Stimulated activated CD4-positive, alpha-beta T cell treated with anti-CD3 and anti-CD28 coated beads, TNF-alpha, amount 100 ng/mL, for 1 hour (primary cell): ENCODE measurements at places on chromosomes 4 and X.

- DNase-seq = no peak
These were observed 115.9 kb downstream of the GPAT3 start for GRCh38 chr4:83651846-83652245.

GRCh38 chr4:73615613-73616012, 4.6 kb downstream of the RASSF6 start:
- no peak for DNase-seq

GRCh38 chrX:71095033-71095432, 618 bp upstream of the FOXO4 start:
- no peak for DNase-seq

- DNase-seq = no peak
These were observed 333.6 kb upstream of the IGFBP7 start for GRCh38 chr4:57443787-57444186.

- DNase-seq = no peak
These were observed 34.5 kb downstream of the ABCE1 start for GRCh38 chr4:145132511-145133098.

DNA sequence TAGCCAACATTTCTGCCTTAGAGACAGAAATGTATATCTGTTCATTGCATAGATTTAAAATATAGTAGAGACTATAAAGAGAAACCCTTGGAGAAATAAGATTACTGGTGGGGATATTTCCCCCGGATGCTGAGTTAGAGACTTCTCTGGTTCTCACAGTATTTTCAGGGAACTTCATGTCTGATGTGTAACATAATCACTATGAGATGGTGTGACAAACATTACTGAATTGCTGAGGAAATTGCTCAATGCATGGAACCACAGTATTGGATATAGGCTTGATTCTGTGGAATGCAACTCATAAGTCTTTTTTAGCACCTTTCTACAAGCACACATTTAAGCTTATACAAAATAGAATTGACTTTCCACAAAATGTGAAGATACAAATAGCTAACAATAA, 152.7 kb downstream of the SOWAHB start:
- no peak for DNase-seq

DNA sequence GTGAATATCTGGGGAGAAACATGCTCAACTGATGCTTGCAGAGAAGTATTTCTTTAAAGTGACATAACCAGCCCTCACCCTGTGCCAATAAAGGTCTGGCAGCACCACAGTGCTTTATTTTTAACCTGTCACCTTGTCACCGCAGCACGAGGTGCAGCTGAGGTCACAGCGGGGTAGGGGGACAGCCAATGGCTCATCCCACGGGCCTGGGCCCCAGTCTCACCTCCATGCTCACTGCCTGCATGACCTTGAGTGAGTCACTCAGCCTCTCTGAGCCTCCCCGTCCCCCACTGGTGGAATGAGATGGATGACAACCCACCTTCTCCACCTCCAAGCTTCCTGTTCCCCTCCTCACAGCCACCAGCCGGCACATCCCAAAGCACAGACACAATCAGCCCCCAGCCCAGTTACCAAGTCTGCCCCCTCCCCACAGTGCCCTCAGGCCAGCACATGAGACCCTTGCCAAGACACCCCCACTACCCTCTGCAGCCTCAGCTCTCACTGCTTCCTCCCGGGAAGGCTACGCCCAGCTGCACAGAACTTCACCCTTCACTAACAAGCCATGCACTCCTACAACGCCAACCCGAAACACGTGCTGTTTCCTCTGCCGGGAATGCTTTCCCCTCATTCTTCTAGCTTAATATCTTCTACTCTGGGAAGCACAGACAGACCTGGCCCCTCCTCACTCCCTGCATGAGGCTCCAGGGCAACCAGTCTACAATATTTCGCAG, 24.9 kb upstream of the MAN2B2 start:
- DNase-seq = no peak

DNA sequence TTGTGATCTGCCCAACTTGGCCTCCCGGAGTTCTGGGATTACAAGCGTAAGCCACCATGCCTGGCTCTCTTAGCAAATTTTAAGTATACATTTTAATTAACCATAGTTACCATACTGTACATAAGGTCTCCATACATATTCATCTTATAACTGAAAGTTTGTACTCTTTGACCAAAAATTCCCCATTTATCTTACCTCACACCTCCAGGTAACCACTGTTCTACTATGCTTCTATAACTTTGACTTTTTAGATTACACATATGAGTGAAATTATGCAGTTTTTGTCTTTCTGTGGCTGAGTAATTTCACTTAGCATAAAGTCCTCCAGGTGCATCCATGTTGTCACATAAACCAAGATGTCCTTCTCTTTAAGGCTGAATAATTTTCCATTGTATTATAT, 17.4 kb downstream of the C4orf51 start:
- no peak for DNase-seq
